CD4-positive, alpha-beta T cell treated with Interleukin-12 subunit alpha and Interleukin-12 subunit beta, for 1 hour (primary cell): ENCODE measurements at places on chromosomes 5 and 9.

GRCh38 chr5:103674739-103675138 is 112.2 kb upstream of the NUDT12 start:
- no peak for DNase-seq

- DNase-seq, result no peak
These were observed 32.7 kb upstream of the TXNDC8 start for GRCh38 chr9:110370315-110370714.

DNA sequence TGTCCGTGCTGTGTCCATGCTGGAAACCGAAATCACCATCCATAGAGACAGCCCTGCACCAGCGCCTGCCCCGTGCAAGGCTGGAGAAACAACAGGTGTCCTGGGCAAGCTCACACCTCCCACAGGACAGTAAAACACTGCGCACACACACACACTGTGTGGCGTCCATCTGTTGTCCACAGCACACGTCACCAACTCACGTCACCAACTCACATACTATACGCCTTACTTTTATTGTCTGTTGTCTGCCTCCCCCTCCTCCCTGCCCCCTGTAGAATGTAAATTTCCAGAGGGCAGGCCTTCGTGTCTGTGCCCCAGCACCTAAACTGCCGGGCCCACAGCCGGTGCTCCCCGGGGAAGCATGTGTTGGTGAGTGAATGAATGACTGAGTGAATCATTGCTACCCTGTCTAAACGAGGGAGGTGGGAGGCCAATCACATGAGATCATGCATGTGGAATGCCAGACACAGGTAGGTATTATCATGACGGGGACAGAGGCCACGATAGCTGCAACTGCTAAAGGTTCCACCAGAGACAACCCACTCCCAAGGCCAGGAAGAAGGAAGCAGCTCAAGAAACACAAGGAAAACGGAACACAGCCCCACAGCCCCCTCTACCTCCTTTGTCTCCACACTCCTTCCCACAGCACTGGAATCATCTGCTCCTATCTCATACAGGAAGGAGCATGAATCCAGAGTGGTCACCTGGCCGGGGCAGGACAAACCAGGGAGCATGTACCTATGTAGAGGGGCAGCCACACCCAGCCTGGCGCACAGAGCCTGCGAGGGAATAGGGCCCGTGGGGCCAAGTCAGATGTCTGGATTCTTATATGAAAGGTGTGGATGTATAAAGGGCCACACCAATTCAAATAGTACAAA is 41.9 kb downstream of the STK10 start:
- no peak for DNase-seq

DNA sequence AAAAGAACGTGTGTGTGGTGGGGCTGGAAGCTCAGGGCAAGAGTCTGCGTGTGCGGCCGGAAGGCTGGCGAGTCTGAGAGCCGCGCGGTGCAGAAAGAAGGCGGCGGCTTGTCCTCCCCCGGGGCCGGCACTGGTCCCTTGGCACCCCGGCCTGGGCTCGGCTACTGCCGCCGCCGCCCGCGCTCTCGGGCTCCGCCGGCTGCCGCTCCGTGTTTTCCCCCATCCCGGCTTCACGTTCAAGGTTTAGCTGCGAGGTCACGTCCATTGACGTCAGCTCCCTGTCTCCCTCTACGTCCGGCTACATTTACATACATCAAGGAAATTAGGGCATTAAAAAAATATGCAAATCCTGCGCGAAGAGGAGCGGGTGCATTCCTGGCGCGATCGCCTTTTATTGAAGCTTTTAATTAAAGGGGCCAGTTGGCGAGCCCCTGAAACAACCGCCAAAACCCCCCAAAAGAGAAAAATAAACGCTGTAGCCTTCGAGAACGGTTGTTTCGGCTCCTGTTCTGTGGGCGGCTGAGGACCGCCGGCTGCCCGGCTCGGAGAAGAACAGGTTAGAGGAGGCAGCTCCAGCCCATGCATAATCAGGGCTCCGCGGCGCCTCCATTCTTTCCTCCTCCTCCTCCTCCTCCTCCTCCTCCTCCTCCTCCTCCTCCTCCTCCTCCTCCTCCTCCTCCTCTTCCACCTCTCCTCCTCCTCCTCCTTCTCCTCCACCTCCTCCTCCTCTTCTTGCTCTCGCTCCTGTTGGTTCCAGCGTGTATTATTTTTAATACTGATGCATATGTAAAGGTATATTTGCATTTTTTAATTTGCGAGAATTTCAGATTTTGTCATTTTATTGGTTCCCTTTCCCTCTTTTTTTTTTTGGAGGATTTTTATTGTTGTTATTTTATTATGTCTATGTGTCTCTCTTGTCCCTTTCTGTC is 207.0 kb downstream of the MEF2C start:
- no peak for DNase-seq

GRCh38 chr9:83656952-83657351 is 34.0 kb downstream of the IDNK start:
- no peak for DNase-seq

- no peak for DNase-seq
These were observed 25.2 kb upstream of the FRMD3 start for GRCh38 chr9:83563360-83563759.

GRCh38 chr9:6106711-6107339 is 91.4 kb upstream of the RANBP6 start:
- DNase-seq, result no peak

- no peak for DNase-seq
These were observed 119.6 kb upstream of the NFIB start for GRCh38 chr9:14433351-14434157.

DNA sequence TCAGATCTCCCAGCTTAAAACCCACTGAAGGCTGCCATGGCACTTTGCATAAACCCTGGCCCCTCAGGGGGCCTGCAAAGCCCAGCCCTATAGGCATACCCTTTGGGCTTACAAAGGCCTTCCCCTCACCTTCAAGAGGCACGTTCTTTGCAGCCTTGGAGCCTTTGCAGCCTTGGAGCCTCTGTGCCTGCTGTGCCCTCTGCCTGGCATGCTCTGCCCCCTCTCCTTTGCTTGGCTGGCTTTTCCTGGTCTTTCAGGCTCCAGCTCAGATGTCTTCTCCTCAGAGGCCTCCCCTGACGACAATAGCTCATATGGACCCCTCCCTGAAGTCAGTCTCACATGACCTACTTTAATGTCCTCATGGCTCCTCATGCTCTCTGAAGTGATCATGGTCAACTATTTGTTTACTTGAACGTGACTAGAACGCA is 60.3 kb downstream of the CXXC5 start:
- no peak for DNase-seq

GRCh38 chr9:127116088-127116726 is 6.2 kb downstream of the ANGPTL2 start:
- no peak for DNase-seq

DNA sequence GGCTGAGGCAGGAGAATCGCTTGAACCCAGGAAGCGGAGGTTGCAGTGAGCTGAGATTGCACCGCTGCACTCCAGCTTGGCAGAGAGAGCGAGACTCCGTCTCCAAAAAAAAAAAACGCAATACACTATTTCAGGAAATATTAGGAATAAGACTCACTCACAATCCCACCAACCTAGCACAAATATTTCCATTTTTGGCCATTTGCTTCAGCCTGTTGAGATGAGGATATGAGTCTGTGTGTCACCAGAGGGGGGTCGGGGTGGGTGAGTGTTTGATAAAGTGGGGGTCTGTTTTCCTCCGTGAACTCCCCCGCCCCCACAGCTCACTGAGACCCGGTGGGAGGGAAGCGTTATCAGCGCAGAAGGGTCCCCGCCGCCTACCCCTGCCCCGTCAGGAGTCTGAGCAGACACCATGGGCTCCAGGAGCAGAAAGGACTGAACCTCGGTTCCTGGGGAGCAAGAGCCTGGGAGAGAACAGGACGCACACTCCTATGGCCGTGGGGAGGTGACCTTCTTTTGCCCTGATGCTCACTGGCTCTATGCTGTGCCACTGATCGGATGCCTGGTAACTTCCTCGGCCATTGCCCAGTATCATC is 153.8 kb upstream of the PHYKPL start:
- no peak for DNase-seq

- no peak for DNase-seq
These were observed 11.6 kb upstream of the SFXN1 start for GRCh38 chr5:175466700-175467318.

DNA sequence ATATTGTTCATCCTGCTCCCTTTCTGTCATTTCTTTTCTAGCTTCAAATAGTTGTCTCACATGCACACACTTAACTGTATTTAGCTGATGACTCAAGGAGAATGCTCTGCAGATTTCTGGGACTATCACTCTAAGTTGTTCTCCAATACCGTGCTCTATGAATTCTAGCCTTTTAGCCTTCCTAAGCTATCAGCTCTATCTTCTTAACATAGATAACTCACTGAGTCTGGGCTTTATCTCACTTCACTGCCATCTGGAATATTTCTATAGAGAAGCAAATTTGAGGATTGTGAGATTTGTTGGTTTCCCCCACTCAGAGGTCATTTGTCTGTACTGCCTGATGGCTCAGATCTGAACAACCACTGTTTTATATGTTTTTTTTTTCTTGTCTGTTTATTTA is 369.7 kb downstream of the TUSC1 start:
- DNase-seq, result no peak

GRCh38 chr9:92328225-92328624 is 2.5 kb downstream of the CENPP start:
- no peak for DNase-seq

DNA sequence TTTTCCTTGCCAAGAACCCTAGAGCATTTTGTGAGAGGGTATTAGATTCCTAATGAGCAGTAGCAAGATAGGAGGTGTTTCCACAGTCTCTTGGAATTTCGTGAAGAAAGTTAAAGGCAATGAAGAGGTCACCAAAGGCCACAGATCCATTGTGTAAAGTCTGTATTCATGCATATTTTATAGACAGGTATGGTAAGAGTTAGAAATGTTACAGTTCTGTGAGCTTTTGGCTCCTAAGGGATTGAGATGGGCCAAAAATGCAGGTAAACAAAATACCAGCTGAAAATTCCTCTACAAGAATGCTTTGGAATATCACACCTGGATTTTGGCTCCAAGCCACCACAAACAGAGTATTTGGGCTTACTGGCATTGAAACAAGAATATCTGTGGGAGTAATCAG is 47.4 kb upstream of the FST start:
- DNase-seq, result no peak

GRCh38 chr5:124952079-124952478 is 205.6 kb upstream of the ZNF608 start:
- no peak for DNase-seq

GRCh38 chr5:137385064-137385463 is 114.1 kb downstream of the SPOCK1 start:
- no peak for DNase-seq
